ENCODE measurements at places on chromosomes 1 and 21.

GRCh38 chr1:172778456-172779455, 119.9 kb downstream of the FASLG start:
- DNase-seq: no peak

DNA sequence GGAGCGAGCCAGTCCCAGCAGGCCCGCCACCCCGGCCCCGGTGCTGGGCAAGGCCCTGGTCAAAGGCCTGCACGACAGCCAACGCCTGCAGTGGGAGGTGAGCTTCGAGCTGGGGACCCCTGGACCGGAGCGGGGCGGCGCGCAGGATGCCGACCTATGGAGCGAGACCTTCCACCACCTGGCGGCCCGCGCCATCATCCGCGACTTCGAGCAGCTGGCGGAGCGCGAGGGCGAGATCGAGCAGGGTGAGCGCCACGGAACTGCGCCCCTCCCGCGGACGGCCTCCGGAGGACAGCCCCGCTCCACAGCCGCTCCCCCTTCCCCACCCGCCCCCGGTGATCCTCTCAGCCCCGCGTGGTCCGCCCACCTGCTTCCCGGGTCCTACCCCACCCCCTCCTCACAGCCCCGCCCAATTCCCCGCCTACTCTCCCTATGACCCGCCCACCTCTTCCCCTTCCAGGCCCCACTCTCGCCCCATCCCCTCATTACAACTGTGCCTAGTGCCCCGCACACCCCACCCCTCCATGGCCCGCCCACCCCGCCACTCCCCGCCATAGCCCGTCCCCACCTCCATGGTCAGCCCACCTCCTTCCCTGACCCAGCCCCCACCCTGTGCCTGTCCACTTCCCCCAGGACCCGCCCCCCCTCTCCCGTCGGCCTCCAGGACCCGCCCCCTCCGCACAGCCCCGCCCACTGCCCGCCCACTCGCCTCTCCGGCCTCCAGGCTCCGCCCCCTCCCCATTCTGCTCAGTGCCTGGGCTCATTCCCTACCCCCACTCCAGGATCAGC, 52.7 kb downstream of the VWA5B1 start:
- no peak for DNase-seq

DNA sequence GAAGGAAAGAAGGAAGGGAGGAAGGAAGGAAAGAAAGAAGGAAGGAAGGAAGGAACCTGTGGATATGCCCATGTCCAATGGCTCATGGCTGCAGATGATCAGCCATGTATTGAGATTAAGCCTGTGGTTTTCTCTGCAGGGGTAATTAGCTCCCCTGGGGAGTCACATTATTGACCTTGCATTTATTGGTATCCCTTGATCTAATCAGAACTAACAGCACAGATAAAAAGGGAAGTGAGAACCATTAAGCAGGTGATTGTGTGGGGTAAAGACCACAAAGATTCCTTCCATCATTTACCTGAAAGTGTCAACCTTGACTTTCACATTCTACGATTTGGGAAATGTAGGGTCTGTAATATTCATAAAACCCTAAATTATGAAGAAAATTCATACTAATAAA, 390.7 kb downstream of the BRINP2 start:
- no peak for DNase-seq

DNA sequence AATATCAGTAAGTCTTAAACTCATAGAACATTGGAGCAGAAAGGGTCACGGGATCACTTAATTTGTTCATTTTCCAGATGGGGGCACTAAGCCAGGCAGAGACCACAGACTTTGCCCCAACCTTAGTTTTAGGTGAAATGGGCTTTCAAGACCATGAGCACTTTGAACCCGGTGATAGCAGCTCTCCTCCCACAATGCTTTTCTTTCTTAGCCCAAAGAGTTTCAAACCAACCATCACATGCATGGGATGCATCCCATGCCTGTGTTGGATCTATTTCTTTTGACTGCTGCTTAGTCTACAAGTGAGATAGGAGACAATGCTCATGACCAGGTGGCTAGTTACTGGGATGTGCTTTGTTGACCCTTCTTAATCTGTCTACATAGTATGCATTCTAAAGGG, 240.6 kb downstream of the NUF2 start:
- no peak for DNase-seq

DNA sequence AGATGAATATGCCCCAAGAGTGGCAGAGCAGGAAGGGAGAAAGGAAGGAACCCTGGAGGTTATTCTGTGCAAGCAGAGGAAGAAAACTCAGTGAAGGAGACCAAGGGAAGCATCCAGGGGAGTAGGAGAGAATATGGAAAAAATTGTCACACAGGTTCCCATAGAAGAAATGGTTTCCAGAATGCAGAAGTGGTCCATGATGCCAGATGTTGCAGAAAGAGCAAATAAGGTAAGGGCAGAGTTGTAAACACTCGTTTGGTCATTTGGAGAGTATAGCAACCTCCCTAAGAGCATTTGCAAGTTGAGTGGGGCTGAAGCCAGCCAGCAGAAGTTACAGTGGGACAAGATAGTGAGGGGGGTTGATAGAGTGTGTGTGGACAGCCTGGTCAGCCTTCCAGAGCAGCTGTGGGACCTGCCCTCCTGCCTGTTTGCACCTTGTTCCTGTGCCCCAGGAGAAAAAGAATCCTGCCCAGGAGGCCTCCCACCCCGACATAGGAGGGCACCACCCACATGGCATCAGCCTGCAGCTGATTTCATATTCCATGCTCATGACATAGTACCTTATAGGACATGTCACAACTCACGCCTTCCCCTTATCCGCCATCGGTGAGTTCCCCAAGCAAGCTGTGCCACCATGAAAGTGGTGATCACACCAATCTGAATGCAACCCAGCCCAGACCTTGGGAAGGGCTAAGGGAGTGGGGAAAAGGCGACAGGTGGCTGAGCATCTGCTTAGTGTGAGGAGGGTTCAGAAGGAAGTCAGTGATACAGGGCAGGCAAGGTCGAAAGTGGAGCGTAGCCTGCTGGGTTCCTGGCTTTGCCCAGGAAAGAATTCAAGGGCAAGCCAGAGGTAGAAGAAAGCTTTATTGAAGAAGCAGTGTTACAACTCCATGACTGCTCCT, 8.2 kb upstream of the NEK2 start:
- DNase-seq: no peak

All from caudate nucleus (tissue), 63 donors.